ENCODE measurements at places on chromosomes 7 and 10. TPM values are rescaled to one million over a fixed set of nuclear protein-coding genes. Genes with fewer than 3 reads are reported as not detected.

- no peak overlapping the region for H3K27ac ChIP-seq
- no peak for DNase-seq
- H3K4me3 ChIP-seq: no peak overlapping the region
- no peaks in the 10 kb centered on the region for H3K36me3 ChIP-seq
- peaks cover 16% of the 10 kb centered on the region for H3K4me1 ChIP-seq
Measured at GRCh38 chr10:68565658-68566057, 5.5 kb downstream of the TET1 start.

DNA sequence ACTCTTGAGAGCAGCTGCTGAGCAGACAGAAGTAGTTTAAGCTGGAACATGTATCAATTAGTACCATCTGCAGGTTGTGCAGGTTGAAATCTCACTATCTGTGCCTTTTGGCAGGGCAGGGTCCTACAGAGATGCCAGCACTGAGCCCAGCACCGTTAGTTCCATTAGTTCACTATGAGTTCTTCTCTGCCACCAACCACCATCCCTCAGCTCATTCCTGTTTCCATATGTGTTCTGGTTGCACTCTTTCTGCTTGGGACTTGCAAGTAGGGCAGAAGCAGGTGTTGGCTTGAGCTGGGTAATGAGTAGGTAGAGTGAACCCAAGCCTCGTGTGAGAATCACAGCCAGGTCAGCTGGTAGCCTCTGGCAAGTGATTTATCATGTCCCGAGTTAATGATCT lies 2.8 kb downstream of the SMO start:
- peaks cover 24% of the 10 kb centered on the region for H3K27me3 ChIP-seq
- no peak for DNase-seq
- no peaks in the 10 kb centered on the region for H3K36me3 ChIP-seq

FXYD4 gene
- not detected for polyA plus RNA-seq

MLXIPL gene
- not detected for polyA plus RNA-seq

All from CD4-positive, CD25-positive, alpha-beta regulatory T cell (primary cell).